Activated CD8-positive, alpha-beta memory T cell treated with anti-CD3 and anti-CD28 coated beads for 48 hours (primary cell): ENCODE measurements at places on chromosomes 11 and 22.

- no peak for DNase-seq
Measured at GRCh38 chr11:106186630-106187029, 109.2 kb downstream of the AASDHPPT start.

DNA sequence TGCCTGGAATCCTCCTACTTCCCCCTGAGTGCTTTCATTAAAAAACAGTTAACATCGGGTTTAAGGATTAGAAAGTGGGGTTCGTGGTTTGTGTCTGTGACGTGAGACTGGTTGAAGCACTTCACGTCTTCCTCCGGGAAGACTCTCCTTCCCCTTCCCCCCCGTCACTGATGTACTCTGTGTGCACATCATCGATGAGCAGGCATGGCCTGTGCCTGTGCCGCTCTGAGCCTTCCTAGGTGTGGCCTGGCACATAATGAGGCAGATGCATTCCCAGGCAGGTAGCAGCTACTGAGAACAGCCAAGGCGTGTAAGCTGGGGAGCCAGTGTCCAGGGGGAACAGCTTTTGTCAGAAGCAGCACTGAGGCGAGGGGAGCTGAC is 93.8 kb downstream of the BCR start:
- DNase-seq, result no peak

GRCh38 chr22:23181721-23182308 is 1.5 kb downstream of the BCR start:
- DNase-seq, result no peak

DNA sequence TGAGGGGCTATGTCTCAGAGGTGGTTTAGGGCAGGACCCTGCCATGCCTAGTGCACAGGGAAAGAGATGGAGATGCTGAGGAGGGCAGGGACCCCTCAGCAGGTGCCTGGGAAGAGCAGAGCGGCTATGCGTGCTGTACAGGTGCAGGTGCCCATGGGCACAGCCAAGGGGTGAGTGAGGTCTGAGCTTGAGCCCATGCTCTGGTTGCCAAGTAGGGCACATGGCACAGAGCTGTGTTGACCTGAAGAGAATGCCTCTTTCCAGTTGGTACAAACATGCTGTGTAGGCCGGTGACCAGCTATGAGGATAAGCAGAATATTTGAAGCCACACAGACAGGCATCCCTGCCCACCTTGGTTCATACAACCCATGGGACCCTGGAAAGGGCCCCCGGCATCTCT is 65.8 kb upstream of the NECTIN1 start:
- no peak for DNase-seq

DNA sequence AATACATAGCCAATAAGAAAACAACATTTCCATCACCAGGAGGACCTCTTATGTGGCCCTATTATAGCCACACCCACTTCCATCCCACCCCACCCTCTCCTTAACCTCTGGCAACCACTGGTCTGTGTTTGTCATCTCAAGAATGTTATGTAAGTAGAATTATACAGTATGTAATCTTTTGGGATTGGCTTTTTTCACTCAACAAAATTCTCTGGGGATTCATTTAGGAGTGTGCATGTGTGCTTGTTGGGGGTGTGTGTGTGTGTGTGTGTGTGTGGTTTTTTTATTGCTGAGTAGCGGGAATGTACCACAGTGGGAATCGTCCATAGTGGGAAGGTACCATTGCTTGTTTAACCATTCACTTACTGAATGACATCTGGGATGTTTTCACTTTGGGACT is 5.2 kb downstream of the KCNJ5 start:
- no peak for DNase-seq

DNA sequence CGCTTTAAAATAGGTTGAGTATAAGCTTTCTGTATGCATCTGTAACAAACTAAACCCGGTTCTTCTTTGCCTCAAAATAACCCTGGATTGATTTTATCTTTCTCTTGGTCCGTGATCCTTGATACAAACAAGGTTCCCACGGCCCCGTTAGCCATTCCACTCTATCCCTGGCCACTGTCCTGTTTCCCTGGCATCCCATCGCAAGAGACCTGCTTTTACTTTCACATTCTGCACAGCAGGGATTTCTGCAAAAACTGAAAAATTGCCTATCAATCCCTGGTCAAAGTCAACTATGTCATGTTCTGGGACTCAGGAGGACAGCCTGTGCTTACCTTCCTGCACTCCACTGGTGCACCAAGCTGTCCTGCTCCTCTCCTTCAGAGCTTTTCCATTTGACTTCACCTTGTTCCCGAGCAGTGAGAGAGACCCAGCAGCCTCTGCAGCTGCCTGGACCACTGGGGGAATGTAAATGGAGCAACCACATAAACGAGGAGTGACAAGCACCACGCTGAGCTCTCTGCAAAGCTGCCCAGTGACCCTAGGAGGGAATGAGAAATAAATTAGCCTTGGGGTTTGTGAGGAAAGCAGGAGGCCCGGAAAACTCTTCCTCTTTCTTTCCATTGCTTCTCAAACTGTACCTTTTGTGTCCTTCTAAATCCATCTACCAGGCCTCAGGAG is 175.9 kb downstream of the NTM start:
- no peak for DNase-seq

- no peak for DNase-seq
Measured at GRCh38 chr11:122077459-122077858, 38.6 kb downstream of the BLID start.

DNA sequence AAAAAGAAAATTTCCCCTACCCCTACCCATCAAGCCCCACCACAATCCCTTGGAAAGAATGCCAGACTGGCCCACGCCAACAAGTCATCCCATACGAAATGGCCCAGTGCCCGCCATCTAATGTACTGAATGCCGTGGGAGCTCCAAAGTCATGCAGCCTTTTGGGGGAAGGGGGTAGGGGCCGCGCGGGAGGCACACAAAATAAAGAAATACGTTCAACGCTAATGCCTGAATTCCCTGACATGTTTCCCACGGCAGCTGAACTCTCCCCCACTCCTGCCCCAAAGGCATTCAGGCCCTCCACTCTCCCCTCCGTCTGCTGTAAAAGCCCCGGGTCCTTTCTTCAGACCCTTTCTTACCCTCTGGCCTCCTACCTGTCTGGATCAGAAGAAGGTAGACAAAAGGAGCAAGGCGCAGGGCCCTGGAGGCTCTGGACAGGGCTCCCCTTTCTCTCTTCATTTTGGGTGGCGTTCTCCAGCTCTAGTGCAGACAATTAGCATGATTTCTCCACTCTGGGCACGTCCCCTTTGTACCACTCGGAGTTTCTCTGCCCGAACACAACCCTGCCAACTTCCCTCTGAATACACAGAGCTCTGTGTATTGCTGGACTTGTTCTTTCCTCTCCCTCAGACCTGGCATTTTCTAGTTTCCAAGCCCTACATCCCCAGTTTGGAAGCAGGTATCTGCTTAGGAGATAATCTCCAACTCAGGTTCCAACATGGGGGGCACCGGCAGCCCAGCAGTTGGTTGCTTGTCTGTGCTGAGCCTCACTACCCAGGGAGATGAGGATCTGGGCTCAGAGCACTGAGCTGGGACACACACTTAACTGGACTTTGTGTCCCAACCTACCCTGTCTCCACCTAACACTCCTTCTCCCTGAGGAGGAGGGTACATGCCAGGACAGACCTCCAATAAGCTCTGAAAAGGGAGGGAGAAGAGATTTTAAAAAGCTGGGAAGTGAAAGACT is at the start of gene HEPACAM:
HEPACAM (minus strand) TSS at position 500 of the 967 bp plus-strand sequence; CDS start at position 459, 41 bp downstream.
- no peak for DNase-seq

DNA sequence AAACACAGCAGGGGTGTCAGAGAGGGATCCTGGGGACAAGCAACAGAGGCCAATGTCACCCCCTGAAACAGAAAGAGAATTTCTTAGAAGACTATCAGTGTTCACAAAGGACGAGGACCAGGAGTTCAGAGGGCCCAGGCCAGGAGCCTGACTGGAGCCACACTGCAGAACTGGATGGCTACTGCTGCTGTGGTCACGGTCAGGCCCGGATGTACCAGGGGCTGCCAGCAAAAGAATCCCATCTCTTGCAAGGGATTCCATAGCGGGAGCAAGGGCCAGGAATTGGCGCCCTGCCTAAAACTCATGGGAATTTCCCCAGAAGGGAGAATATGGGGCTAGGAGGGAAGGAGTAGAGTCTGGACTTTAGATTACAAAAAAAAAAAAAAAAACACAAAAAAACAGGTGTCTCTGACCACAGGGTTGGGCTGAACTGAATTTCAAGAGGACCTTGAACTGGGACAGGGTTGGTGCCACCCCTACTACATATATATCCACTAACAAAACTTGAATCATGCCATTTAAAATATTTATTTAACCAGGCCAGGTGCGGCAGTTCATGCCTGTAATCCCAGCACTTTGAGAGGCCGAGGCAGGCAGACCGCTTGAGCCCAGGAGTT is 15.7 kb upstream of the KCTD14 start:
- DNase-seq, result no peak

GRCh38 chr11:133974836-133975487 is 18.2 kb upstream of the IGSF9B start:
- DNase-seq, result no peak

- DNase-seq, result no peak
Measured at GRCh38 chr22:33300165-33300564, 242.0 kb upstream of the SYN3 start.

GRCh38 chr11:20353829-20354434 is 9.6 kb upstream of the HTATIP2 start:
- DNase-seq, result no peak

GRCh38 chr11:128803449-128804245 is 63.4 kb downstream of the KCNJ1 start:
- no peak for DNase-seq

DNA sequence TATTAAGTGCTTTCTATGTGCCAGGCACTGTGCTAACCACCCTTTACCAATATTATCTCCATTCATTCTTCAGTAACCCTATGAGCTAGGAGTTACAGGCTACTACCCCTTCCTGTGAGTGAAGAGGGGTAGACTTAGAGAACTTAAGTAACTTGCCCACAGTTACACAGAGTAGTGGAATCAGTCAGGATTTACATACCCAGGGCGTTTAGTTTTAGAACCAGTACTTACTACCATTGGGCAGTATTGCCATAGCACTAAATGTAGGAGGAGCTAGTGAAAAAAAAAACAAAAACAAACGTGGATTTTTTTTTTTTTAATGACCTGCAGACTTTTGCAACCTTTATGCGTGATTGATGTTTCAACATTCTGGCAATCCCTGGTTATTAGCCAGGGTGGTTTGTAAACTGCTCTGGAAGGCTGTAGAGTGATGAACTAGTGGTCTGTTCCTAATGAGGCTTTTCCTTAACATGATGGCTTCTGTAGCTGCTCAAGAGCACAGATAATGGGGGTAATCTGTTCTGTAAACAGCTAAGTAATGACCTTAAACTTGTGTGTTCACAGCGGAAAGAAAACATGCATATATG is 11.4 kb downstream of the TBCEL start:
- DNase-seq, result no peak

DNA sequence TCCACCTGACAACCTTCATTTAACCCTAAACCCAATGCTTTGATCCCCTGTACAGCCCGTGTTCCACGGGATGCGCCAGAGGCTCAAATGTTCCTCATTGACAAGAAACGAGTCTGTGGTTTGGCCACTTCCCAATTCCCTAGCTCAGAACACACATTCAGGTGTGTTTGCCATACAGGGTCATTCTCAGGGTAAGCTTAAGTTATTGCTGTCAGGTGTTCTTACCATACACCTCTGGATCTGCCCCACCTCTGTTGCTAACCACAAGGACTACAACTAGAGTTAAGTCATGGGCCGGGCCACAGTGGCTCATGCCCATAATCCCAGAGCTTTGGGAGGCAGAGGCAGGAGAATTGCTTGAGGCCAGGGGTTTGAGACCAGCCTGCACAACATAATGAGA is 45.6 kb upstream of the POLD3 start:
- no peak for DNase-seq

GRCh38 chr22:23847991-23848864 is 9.4 kb upstream of the DERL3 start:
- DNase-seq, result no peak

DNA sequence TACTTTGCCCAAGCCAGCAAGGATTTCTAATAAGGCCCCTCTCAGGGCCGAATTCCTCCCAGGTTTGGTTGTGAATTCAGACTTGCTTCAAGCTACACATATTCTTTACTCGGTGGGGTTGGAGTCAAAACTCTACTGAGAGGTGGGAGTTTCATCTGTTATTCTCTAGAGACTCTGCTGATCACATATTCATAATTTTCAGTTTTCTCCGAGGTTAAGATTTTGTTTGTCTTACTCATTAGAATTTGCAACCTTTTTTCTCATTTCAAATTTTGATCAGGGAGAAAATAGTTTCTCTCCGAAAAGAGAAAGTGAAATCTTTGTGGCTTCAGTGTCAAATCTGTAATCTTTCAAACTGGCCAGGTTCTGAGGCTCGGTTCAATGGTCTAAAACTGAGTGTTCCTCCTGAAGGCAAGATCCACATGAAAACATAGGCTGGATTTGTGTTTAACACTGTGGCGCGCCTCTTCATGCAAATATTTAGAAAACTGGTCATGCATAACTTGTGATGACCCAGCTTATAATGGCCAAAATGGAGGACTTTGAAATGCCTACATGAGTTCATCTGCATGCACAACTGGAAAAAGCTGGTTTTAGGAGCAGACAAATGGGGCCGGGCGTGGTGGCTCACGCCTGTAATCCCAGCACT is 21.5 kb upstream of the GSTP1 start:
- DNase-seq, result no peak
